Epithelial cell of proximal tubule (primary cell): ENCODE measurements at places on chromosomes 7 and 10.

- no peak for DNase-seq
Measured at GRCh38 chr7:142873281-142873784, 12.2 kb downstream of the TRPV6 start.

GRCh38 chr7:15932318-15932717, 245.8 kb upstream of the MEOX2 start:
- DNase-seq, result no peak

DNA sequence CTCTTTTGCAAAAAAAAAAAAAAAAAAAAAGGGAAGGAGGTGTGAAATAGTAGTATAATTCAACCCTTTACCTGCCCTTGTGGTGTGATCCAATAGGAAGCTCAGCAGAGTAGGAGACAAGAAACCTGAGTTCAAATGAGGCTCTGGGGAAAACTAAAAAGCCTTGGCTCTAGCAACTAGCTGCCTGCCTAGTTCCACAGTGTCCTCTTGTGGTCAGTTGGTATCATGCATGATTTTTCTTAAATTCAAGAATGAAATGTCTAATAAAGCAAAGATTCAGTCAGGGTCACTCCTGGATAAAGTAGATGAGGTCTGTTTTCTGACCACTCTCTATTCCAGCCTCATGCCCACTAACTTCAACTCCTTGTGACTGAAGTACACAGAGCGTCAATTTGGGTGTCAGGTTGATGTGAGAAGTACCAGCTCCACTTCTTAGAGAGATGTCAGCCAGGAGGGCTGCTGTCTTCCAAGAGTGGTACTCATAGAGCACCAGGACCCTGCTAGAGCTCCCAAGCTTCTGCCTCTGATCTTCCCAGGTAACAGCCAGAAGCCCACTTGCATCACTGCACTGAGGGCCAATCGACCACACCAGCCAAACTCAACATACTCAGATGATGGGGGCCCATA, 10.5 kb downstream of the LSM5 start:
- no peak for DNase-seq

DNA sequence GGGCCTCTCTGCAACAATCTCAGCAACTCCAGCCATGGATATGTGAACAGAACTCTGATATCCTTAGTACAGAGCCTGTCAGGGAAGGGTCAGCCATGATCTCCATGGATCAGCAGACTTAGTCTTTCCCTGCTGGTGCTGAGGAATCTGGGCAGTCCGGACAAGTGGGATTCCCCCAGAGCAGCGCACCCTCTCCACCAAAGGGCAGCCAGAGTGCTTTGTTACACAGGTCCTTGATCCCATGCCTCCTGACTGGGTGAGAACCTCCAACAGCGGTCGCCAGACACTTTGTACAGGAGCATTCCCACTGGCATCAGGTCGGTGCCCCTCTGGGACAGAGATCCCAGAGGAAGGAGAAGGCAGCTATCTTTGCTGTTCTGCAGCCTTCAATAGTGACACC, 38.9 kb downstream of the TPK1 start:
- no peak for DNase-seq

DNA sequence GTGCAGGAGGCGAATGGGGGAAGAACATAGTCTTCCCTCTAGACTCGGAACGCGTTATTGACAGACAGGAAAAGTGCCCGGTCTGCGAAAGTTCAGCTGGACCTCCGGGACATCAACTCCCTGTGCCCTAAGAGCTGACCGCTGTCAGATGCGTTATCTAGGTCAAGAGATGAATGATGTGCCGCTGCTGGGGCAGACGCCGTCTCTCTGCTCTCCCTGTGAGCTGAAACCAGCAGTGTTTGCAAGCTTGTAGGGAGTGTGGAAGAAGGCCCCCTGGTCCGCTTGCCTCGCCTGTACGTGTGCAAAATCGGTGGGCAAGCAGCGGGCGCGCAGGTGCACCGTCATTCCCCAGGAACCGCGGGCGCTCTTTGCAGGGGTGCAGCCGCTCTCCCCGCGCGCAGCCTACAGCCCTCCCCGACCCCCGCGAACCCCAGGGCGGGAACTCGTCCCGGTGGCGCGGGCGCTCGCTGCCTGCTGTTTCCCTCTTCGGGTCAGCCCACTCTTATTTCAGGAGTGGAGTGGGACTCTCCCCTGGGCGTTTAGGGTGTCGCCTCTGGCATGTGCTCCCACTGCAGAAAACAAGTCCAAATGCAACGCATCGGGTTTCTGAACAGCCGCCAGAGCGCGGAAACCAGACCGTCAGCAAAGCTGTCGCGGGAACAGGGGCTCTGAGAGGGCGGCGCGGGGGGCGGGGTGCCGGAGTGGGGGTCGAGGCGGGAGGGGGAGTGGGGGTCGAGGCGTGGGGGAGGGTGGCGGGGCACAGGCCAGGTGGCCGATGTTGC, 1.8 kb upstream of the PFKFB3 start:
- no peak for DNase-seq

GRCh38 chr10:20100171-20100570, 283.9 kb downstream of the PLXDC2 start:
- DNase-seq, result peak; percentile 23

DNA sequence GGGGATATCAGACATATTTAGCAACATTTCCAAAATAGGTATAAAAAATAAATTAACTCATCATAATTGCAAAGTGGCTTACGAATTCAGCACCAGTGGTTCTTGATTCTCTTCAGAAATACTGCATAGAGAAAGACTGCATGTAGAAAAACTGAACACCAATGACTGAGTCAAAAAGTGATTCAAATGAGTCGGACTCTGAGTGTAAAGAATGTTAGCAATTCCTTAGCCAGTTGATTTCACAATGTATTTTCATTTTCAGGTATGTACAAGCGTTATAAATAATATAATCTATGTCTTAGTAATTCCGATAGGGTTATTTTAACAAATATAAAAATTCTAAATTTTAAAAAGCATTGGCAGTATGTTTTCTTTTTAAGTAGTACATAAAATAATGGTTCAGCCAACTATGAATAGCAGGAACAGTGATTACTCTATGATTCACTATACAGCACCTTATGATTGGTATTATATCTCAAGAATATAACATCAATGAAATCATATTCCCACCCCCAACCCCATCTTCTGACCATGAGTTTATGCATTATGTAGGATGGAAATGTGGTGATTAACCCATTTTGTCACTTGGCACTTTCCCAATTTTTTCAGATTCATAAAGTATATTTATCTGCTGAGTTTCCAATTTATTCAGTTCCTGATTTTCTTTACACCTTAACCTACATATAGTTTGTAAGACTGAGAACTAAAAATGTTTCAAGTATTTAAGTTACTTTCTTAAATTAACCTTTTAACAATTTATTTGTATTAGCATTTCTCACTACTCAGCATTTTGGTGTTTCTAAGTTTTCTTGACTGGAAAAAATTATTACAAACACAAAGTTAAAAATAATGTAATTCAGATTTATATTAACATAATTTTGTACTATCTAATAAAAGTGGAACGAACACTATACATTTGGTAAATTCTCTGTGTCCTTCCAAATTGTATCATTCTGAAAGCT, 33.9 kb downstream of the DNAJC1 start:
- no peak for DNase-seq

DNA sequence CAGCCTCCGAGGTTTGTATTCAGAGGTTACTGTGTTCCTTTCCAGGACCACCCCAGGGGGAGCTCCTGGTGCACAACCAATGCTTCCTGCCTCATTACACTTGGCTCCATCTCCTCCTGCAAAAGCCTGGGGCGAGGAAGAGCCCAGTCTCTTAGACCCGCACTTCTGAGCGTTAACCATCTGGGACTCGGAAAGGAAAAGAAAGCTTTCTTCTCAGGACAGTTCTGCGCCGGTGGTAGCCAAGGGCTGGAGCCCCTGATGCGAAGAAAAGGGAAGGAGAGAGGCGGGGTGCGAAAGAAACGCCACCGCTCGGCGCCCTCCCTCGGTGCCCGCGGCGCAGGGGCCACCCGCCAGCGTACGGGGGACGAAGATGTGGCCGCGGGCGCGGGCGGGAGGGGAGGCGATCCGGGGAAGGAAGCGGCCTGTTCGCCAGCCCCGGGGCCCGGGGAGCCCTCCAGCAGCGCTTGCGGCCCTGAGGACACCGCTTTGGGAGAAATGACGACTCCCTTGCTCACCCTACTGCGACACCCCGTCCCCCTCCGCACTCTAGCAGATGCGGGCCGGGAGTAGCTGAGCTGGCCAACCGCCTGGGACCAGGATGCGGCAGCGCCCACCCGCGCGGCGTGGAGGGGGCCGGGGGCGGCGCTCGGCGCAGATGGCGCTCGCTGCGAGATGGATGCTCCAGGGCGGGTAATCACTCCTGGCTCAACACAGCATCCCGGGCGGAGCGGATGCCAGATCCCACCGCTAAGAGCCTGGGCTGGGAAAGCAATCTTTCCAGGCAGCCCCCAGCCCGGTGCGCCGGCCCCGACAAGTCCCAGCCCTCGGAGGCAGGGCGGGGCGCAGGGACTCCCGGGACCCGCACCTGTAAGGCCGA, 1.3 kb downstream of the NRCAM start:
- DNase-seq, result no peak

DNA sequence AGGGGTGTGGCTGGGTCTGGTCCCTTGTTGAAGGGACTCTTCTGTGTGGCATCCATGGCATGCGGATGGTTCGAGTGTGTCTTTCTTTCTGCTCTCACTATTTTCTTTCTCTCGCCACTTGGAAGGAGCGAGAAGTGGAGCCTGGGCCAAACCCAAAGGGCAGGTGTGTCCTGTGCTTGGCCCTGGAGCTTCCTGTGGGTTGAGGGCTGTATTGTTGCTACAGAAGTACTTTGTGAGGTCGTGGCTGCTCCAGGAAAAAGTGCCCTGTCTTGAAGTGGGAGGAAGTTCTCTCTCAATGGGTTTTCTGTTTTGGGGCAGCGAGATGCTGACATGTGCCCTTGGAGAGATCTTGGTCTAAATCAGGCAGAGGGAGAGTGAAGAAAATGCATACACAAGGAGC, 72.0 kb downstream of the DOCK1 start:
- DNase-seq, result no peak

DNA sequence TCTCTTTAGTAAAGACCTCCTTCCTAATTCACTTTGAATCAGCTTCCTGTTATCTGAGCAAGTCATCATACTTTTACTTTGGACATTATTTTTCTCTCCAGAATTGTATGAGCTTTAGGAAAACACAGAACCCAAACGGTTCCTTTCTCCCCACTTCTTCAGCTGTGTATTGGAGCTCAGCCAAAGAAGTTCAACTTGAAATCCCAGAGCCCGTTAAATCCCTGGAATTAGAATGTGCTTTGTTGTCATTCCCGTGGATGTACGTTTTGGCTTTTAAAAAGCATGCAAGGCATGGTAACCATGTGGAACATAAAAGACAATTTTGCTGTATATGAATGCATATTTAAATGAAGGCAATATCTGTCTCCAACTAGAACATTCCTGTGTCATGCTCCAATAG, 46.6 kb downstream of the AGMO start:
- no peak for DNase-seq

DNA sequence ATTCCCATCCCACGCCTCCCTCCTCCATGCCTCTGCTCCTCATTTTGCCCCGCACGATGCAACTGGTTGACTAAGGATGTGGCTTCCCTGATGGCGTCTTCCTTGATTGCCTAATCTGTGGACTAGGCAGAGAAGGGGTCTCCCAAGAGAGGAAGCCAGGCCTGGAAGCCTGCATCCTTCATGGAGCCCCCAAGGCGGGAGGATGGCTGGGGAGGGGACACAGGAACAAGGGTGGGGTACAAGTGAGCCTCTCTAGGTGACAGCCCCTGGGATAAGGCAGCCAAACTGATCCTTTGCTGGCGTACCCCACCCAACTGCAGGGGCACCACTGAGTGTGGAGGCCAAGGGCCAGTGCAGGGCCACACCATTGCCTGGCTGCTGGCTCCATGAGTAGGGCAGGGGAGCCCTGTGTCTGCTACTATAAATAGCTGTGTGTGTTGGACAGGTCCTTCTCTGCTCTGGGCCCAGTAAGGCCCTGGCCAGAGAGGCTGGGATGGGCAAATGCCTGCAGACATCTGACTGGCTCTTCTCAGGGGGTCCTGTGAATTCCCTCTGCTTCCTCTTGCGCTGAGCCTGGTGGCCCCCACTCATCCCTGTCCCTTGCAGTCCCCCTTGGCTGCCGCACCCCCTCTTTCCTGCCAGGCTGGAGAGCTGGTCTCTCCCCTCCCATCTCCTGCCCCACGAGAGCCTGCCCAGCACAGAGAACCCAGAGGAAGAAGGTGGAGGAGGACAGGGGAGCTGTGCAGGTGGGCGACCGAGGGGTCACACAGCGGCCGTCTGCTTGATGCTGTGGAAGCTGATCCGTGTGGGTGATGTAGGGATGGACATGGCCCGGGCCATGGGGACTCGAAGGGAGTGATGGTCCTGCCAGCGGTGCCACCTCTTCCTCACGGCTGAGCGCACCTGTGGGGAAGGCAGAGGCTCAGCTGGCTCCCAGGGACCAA, 29.3 kb downstream of the CRHR2 start:
- DNase-seq, result no peak

DNA sequence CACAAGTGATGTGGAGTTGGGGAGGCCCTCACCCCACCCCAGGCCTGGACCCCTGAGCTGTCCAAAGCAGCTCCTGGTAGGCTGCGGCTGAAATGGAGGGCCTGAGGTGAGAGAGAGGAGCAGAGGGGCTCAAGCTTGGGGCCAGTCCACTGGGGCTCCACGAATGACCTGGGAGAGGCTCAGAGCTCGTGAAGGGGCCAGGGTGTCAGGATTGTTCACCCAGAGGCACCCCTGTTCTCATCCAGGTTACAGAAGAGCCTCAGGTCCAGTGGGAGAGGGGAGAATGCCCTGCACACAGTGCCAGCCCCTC, 102.2 kb upstream of the RET start:
- DNase-seq, result no peak

DNA sequence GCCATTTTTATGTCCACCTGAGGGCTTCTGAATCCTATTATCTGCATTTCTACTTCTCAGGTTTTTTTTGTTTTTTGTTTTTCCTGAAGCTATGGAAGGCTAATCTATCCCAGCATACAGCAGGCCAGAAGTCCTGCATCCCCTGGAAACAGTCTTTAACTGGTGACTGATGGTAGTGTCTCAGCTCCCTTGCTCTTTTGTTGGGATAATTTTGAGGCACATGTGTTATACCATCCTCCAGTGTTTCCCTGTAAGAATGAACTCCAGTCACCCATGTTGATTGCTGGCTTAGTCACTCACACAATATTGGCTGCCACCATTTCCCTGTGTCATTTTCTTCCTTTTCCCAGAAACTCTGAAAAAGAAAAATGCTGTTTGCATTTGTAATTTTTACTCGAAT, 1094.0 kb upstream of the LRRN3 start:
- no peak for DNase-seq

DNA sequence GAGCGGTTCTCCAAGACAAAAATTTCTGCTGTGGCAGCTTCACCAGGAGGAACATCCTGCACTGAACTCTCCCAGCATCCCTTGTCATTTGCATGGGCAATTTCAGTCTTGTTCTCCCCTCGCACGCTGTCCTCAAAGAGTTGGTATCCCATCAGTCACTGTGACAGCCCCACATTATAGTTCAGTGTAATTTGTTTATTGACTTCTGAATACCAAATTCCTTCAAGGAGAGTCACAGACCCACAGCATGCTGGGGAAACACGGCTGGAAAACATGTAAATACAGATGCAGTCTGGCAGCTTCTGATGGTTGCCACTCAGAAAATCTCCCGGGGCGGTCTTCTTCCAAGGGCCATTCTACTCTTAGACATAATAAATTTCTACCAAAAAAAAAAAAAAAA, 151.0 kb upstream of the NEBL start:
- no peak for DNase-seq

GRCh38 chr7:6432781-6433180, 15.0 kb downstream of the DAGLB start:
- DNase-seq, result no peak

- DNase-seq, result no peak
Measured at GRCh38 chr10:45253183-45253914, 62.1 kb downstream of the OR13A1 start.

GRCh38 chr7:75875113-75876080, 3.4 kb upstream of the RHBDD2 start:
- DNase-seq, result no peak
